Aorta (tissue), 5 donors: ENCODE measurements at places on chromosomes 4 and X. TPM values are rescaled to one million over a fixed set of nuclear protein-coding genes. Genes with fewer than 3 reads are reported as not detected.

DNA sequence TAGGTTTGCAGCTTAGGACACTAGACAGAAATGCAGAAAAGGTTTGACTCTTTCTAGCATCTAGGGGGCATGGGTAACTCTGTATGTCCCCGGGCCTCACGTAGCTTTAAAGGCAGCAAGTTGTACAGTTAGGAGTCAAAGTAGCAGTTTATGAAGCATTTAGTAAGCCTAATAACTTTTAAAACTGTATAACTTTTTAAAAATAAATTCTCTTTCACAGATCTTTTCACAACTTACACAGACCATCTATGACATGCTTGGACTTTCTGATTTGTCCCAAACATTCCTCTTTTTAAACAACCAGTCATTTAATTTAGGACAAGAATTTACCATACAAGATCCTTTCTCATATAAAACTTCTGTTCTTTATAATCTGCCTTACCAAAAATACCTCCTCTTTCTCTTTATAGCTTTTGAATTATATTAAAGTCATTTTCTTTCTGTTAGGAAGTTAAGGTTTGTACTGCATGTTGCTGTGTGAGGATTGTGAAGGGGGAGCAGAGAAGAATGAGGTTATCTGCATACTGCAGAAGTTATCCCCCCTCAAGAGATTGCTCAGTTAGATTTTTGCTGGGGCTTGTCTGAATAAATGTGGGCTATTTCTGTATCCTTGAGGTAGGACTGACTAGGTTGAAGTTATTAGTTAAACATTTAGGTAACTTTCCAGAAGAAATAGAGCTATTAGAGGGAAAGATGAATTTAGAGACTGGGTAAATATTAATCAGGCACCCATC lies 94.3 kb downstream of the CPE start:
- H3K4me3 ChIP-seq = no peak overlapping the region
- no peak overlapping the region for H3K27ac ChIP-seq
- H3K27me3 ChIP-seq = no peaks in the 10 kb centered on the region

DNA sequence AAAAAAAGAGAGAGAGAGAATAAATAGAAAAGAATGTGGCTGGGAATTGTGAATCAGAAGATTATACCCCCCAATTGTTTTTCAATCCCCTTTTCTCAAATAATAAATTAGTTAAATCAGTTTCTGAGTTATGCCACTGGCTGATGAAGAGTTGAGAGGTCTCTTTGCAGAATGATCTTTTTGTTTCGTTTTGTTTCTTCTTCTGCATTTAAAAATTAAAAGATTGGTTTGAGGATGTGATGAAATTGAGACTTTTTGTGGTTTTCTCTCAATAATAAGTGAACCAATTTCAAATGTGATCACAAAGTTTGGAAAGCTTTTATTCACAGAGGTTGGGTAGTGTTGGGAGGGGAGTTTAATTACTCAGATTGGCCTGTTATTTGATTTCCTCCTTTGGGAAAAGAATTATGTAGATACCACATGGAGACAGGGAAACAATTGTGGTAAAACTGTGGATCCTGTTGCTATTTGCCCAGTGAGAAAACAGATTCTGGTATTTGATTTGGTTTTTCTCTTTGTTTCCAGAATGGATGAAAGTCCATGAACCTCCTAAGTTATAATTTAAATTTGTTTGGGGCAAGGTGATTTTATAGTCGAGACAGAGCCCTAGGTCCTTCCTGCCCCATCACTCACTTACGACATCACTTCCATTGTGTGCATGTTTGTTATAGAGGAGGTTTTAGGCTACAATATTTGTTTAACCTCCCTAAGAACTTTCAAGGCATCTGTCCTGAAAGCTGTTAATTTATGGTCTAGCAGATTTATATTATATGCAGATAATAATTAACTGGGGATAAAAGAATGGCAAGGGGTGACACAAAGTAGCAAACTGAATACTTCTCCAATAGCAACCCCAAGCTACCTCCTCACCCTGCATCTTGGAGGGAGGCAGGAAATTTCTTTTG lies 92.0 kb upstream of the BMPR1B start:
- H3K4me3 ChIP-seq = no peak overlapping the region
- H3K27ac ChIP-seq = no peak overlapping the region
- no peaks in the 10 kb centered on the region for H3K4me1 ChIP-seq

DNA sequence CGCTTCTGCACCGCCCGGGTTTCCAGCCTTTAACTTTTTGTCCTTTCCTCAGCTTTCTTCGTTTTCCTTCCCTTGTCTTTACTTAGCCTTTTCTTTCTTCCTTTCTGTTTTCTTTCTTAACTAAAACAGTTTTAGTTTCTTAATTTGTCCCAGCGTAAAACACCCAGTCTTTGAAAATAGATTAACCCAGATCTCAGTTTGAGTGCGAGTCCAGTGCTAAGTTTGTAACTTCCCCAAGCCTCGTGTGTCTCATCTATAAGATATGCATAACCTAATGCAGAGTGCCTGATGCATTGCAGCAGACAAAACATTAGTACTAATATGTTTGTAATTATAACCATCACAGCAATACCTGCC lies 460 bp upstream of the GEMIN8 start:
- DNase-seq = no peak
- H3K27ac ChIP-seq = no peak overlapping the region
- no peaks in the 10 kb centered on the region for H3K27me3 ChIP-seq
- H3K36me3 ChIP-seq = no peaks in the 10 kb centered on the region
- H3K4me3 ChIP-seq = peak overlapping the region; percentile 80

DNA sequence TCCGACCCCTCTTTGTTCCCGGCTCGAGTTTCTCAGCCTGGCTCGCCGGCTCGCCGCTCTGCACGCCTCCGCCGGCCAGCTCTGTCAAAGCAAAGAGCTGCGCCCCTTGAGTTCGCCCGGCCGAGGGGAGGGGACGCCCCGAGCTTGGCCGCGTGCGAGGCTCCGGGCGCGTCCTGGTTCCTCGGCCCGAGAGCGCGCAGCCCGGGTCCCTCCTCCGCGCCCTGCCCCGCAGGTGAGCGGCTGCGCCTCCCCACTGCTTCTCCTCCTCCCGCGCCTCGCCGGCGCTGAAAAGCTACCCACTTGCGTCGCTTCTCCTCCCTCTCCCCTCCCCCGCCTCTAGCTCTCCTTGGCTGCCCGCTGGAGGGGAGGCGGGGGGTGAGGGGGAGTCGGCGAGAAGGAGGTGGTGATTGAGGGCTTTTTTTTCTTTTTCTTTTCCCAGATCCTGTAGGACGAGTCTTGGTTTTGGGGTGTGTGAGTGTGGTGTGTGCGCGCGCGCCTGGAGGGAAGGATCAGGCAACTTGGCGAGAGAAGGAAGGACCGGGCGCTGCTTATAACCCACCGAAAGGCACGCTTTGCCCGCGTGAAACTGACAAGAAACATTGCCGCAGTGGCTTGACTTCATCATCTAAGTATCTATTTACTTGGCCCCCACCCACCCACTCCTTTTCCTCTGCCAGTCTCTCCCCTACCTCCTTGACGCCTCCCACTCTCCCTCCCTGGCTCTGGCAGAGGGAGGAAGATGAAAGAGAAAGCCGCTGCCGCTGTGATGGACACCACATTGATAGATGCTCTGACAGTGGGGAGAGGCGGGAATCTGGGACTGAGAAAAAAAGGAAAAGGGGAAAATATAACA lies at the start of gene LEF1:
Gene LEF1 (minus strand): TSS at position 262 of the 853 bp plus-strand sequence. CDS start 1,165 bp downstream, outside the sequence.
- peak within 1 kb of the TSS; percentile 87 for H3K4me3 ChIP-seq
- no peaks in the 10 kb centered on the region for H3K4me1 ChIP-seq
- no peaks in the 10 kb centered on the region for H3K27me3 ChIP-seq
- no peak within 1 kb of the TSS for H3K27ac ChIP-seq
- no peaks in the 10 kb centered on the region for H3K36me3 ChIP-seq
- DNase-seq = peak; percentile 75

DNA sequence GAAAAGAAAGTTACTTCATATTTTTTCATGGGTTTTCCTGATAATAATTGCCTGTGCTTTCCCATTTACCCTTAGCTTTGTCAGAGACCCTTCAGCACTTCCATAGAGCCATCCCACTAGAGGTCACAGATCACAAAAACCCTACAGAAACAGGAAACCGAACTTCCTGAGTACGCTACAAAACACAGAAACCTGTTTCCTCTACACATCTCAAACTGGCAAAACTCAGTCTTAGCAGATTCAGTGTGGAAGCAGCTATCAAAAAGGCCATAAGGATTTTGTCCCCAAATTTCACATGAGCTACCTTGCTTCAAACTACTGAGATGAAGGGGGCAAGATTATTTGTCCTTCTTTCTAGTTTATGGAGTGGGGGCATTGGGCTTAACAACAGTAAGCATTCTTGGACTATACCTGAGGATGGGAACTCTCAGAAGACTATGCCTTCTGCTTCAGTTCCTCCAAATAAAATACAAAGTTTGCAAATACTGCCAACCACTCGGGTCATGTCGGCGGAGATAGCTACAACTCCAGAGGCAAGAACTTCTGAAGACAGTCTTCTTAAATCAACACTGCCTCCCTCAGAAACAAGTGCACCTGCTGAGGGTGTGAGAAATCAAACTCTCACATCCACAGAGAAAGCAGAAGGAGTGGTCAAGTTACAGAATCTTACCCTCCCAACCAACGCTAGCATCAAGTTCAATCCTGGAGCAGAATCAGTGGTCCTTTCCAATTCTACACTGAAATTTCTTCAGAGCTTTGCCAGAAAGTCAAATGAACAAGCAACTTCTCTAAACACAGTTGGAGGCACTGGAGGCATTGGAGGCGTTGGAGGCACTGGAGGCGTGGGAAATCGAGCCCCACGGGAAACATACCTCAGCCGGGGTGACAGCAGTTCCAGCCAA lies at the start of gene MMRN1:
Gene MMRN1 (plus strand): TSS at position 206 of the 902 bp plus-strand sequence. CDS start 118 bp downstream, at position 324.
- H3K27me3 ChIP-seq = no peaks in the 10 kb centered on the region
- H3K36me3 ChIP-seq = no peaks in the 10 kb centered on the region
- H3K4me3 ChIP-seq = no peak within 1 kb of the TSS
- H3K27ac ChIP-seq = no peak within 1 kb of the TSS

DNA sequence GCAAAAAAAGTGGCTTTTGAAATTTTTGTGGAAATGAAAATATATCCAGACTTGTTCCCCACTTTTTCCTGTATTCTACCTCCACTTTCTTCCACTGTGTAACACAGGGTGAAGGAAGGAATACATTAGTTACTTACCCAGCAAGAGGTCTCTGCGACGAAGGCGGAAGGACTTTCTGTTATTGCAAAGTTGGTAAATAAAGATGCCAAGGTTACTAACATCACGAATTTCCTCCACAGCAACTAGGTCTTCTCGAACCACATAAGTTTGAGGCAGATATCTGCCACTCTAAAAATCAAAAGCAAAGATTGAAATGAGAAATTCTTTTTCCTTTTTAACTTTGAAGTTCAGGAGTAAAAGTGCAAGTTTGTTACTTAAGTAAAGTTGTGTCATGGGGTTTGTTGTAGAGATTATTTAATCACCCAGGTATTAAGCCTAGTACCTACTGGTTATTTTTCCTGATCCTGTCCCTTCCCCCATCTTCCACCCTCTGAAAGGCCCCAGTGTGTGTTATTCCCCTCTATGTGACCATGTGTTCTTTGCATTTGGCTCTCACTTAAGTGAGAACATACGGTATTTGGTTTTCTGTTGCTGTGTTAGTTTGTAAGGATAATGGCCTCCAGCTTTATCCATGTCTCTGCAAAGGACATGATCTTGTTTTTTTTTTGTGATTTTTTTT lies 5.8 kb downstream of the ITM2A start:
- H3K36me3 ChIP-seq = no peaks in the 10 kb centered on the region
- H3K27me3 ChIP-seq = no peaks in the 10 kb centered on the region
- no peak overlapping the region for H3K4me3 ChIP-seq
- H3K4me1 ChIP-seq = no peaks in the 10 kb centered on the region
- no peak for DNase-seq

DNA sequence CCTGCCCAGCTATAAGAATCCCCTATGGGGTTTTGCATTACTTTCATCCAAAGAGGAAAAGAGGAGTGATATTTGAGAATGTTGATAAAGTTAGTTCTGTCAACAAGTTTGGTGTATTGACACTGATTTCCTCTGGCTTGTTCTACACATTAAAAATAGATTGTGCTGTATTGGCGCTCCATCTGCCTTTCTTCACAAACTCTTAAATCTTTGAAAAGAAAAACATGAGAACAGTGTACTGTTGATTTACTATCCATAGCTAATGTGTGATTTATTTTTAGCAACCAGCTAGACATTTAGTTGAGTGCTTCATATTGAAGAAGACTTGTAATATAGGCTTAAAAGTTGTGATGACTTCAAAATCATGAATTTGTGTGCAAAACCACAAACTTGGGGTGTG lies 261.2 kb upstream of the ANKRD50 start:
- no peak overlapping the region for H3K4me3 ChIP-seq
- H3K36me3 ChIP-seq = no peaks in the 10 kb centered on the region
- no peak overlapping the region for H3K27ac ChIP-seq
- H3K4me1 ChIP-seq = no peaks in the 10 kb centered on the region
- H3K27me3 ChIP-seq = no peaks in the 10 kb centered on the region
- DNase-seq = no peak

GRCh38 chr4:123340381-123340701 lies 56.3 kb upstream of the SPRY1 start:
- no peaks in the 10 kb centered on the region for H3K36me3 ChIP-seq
- H3K4me1 ChIP-seq = no peaks in the 10 kb centered on the region
- no peak overlapping the region for H3K4me3 ChIP-seq
- DNase-seq = no peak
- no peaks in the 10 kb centered on the region for H3K27me3 ChIP-seq

DNA sequence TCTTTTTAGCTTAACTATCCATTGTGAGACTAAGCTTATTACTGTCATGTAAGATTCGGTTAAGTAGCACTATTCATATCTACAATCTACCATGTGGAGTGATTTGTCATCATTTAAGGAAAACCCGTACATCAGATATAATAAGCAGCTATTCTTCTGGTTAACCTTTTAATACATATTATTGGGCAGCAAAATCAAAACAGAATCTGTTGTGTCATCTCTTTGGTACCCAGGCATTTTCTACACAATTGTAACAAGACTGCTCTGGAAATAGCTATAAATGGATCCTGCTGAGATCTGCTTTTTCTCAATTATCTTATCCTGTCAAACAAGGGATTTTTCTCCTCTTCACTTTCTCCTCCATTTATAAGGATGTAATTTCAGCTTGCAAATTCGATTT lies 521.5 kb upstream of the MAGEB2 start:
- DNase-seq = no peak
- no peaks in the 10 kb centered on the region for H3K4me1 ChIP-seq
- no peak overlapping the region for H3K4me3 ChIP-seq
- H3K27me3 ChIP-seq = no peaks in the 10 kb centered on the region

- H3K27me3 ChIP-seq = no peaks in the 10 kb centered on the region
- no peak overlapping the region for H3K27ac ChIP-seq
- DNase-seq = no peak
Observed at GRCh38 chr4:67988991-67989390, 25.7 kb upstream of the TMPRSS11A start.

DNA sequence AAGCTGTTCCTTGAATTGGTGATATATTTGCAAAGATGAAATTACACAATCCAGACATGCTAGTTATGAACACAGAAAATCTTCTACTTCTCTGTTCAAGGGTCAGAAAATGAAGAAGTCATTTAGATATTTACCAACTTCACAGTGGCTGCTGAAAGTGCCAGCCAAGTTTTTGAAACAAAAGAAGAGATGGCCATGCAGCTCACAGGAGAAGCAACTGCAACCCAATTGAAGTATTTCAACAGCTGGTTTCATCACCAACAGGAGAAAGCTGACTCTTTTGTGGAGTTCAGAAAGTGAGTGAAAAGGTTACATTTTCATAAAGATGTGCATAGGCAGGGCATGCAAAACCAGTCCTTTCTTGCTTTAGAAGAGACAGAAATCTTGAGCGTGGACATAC lies 70.1 kb upstream of the LSM6 start:
- no peak overlapping the region for H3K4me3 ChIP-seq
- DNase-seq = no peak
- H3K27ac ChIP-seq = no peak overlapping the region

Gene SLC26A1
- total RNA-seq = not detected

Gene AP1S2
- total RNA-seq = 55.9 TPM

Gene HERC5
- total RNA-seq = 9.6 TPM

Gene ADH1B
- total RNA-seq = 502 TPM

Gene FABP2
- total RNA-seq = not detected

Gene ITGB1BP2
- total RNA-seq = 22.3 TPM
